CD4-positive, alpha-beta T cell treated with Interleukin-21 for 1 hour (primary cell): ENCODE measurements at places on chromosomes 12 and 14.

DNA sequence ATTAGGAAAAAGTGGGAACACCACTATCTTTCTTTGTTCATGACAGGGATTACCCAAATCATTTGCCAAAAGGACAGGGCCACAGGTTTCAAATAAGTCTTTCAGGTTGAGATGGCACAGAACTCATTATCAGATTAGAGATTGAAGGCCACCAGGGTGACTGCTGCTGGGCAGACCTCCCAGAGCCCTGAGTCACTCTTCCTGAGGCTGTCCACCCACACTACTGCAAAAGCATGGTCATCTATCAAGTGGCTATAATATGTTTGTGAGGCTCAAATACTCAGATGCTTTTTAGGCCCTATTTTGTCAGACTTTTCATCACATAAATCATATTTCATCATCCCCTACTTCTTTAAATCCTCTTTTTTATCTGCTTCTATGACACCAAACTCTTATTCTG is 155.3 kb upstream of the CCDC196 start:
- DNase-seq = no peak

- DNase-seq = no peak
These were observed 292.6 kb upstream of the CAND1 start for GRCh38 chr12:66976526-66976925.

- DNase-seq = no peak
These were observed 33.7 kb downstream of the RASSF8 start for GRCh38 chr12:25992026-25992782.

GRCh38 chr12:13046964-13047363 is 2.8 kb downstream of the FAM234B start:
- DNase-seq = no peak

DNA sequence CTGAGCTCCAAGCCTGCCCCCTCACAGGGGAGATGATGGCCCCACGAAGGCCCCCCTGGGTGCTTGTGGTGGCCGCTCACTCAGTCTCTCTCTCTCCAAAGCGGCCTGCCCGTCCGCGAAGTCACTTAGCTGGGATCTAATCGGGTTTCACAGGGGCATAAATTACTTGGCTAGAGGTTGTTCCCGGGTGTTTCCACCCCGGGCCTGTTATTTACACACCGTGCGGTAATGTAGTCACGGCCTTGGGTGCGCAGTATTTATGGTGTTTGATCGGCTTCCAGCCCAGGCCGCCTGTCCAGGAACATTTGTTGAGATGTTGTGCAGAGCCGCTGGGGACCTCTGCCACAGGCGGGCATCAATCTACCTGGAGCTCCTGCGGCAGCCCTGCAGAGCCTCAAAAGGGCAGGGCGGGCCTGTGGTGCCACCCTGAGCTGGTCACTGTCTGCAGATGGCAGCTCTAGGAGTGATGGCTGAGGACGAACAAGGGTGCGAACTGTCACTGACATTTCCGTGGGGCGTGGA is 91.2 kb downstream of the KIF26A start:
- no peak for DNase-seq

- no peak for DNase-seq
These were observed 3.7 kb downstream of the KERA start for GRCh38 chr12:91053951-91054715.

DNA sequence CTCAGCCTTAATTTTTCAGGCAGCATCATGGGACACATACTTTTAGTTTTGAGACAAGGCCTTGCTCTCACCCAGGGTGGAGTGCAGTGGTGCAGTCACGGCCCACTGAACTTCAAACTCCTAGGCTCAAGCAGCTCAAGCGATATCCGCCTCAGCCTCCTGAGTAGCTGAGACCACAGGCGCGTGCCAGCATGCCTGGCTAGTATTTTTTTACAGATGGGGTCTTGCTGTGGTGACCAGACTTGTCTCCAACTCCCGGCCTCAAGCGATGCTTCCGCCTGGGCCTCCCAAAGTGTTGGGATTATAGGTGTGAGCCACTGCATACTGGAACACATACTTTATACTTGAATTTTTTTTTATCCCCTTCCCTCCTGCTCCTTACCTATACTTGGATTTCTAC is 2.8 kb downstream of the RDH5 start:
- DNase-seq = no peak

GRCh38 chr14:56555921-56556570 is 23.6 kb upstream of the TMEM260 start:
- DNase-seq = no peak
